CD4-positive, alpha-beta T cell (primary cell): ENCODE measurements at places on chromosomes 13 and 19. TPM values are rescaled to one million over a fixed set of nuclear protein-coding genes. Genes with fewer than 3 reads are reported as not detected.

The THSD1 gene
- total RNA-seq, result 0.60 TPM

The KLK4 gene
- total RNA-seq, result not detected

The LRRC25 gene
- 0.82 TPM for total RNA-seq

The CYP2F1 gene
- total RNA-seq, result 0.47 TPM

The POSTN gene
- total RNA-seq, result not detected

The SLC46A3 gene
- total RNA-seq, result 6.3 TPM

The ERICH6B gene
- not detected for total RNA-seq

The CEACAM16 gene
- not detected for total RNA-seq

The LILRA6 gene
- 0.60 TPM for total RNA-seq

The BAX gene
- 52.9 TPM for total RNA-seq

The SLC10A2 gene
- not detected for total RNA-seq
